ENCODE measurements at places on chromosomes 11 and 22. TPM values are rescaled to one million over a fixed set of nuclear protein-coding genes. Genes with fewer than 3 reads are reported as not detected.

Gene TUB
- total RNA-seq = 0.34 TPM

GRCh38 chr11:723120-723883, 17.3 kb downstream of the EPS8L2 start:
- DNase-seq = peak; percentile 57

DNA sequence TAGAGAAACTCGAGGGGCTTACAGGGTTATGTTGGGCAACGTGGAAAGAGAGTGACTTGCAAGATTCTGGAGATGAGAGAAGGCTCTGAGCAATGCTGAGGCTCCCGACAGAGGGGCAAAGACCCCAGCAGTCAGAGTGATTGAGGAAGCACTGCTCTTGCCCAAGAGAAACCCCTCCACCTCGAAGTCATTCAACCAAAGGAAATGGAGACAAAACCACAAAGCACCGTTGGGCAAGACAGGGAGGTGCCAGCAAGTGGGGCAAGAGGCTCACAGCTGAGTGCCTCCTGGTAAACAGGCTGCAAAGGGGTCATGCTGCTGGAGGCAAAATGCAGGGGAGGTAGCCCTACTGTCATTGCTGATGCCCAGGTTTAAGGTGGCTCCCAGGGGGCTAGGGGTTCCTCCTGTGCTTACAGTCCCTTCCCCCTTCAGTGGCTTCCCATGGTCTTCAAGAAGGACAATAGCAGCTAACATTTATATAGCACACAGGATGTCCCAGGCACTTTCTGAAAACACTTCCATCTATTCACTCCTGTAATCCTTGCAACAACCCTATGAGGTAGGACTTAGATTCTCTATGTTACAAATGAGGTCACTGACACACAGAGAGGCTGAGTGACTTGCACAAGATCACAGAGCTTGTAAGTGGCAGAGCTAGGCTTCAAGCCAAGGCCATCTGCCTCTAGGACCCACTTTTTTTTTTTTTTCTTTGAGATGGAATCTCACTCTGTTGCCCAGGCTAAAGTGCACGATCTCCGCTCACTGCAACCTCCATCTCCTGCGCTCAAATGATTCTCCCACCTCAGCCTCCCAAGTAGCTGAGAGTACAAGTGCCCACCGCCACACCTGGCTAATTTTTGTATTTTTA, 18.1 kb upstream of the MYH9 start:
- DNase-seq = no peak

GRCh38 chr11:104583857-104584256, 314.4 kb downstream of the CASP12 start:
- no peak for DNase-seq

GRCh38 chr11:47550288-47551047, 2.5 kb downstream of the CELF1 start:
- DNase-seq = no peak

DNA sequence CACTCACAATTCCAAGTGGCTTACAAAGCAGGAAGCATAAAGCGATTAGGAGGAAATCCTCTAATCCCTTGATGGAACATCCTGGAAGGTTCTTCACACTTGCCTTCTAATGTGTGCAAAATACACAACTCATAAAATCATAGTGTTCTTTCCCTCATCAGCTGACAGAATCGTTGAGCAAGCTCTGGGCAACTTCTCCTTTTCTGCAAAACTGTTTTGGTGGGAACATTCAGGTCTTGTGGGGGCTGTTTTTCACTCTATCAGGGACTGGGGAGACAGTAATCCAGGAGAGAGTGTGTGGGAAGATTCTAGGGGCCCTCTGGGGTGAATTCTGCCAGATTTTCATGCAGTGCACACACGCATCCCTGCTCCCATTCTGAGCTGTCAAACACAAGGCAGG, 53.2 kb downstream of the IRAG1 start:
- DNase-seq = no peak

Gene DDX17
- 256 TPM for total RNA-seq

DNA sequence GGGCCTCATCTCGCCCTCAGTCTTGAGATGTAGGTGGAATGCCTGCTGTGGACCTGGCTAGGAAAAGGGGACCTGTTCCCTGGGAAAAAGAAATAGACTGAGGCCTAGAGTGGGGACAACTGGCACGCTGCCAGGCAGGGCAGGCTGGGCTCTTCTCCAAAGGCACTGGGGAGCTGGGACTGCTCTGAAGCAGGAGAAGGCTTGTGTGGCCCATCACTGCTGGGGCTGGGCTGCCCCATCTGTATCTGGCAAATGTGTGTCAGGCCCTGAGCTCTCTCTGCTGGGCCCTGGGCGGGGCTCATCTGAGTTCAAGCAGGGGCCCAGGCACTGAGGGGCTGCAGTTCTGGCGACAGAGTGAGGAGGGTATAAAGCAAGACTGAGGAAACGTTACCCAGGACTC, 32.9 kb downstream of the ARVCF start:
- no peak for DNase-seq

Gene PTPRCAP
- total RNA-seq = 110 TPM

Gene DBX1
- total RNA-seq = not detected

GRCh38 chr11:119356349-119357031, 10.0 kb upstream of the MFRP start:
- DNase-seq = peak; percentile 74

- DNase-seq = peak; percentile 47
Measured at GRCh38 chr11:118226296-118226695, 1.5 kb upstream of the JAML start.

GRCh38 chr11:121152764-121153163, 51.7 kb downstream of the TECTA start:
- no peak for DNase-seq

- DNase-seq = peak; percentile 47
Measured at GRCh38 chr11:123653827-123654565, 428 bp downstream of the SCN3B start.

- no peak for DNase-seq
Measured at GRCh38 chr11:16778876-16779275, 40.4 kb downstream of the C11orf58 start.

DNA sequence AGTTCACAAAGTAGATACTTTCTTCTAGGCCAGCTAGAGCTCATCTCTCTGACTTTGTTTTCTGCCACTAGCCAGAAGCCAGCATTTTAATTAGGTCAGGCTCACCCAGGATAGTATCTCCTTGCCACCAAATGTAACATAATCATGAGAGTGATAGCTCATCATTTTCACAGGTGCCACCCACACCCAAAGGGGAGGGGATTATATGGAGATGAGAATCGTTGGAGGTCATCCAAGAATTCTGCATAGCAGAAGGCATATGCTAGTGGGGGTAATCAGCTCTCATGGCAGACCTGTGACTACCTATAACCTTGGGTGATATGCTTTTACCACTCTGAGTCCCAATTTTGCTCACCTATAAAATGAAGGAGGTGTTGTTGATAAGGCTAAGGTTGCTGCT, 523.0 kb downstream of the METTL15 start:
- DNase-seq = no peak

Gene WBP2NL
- total RNA-seq = 0.68 TPM

DNA sequence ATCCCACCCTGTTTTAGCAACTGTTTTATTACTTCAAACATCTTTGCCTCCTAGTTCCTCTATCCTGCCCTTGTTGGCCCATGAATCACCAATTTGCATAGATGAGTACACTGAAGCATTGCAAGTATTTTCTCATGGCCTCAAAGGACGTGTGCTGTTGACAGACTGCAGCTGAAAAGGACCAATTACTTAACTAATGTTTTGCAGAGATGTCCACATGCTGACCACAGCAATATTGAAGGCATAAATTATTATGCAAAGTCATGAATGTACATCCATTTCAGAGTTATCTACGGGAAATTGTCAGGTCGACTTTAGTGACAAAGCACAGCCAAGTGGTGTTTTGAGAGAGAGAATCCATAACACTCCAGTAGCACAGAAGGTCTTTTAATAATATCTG, 64.8 kb downstream of the CADM1 start:
- DNase-seq = no peak

DNA sequence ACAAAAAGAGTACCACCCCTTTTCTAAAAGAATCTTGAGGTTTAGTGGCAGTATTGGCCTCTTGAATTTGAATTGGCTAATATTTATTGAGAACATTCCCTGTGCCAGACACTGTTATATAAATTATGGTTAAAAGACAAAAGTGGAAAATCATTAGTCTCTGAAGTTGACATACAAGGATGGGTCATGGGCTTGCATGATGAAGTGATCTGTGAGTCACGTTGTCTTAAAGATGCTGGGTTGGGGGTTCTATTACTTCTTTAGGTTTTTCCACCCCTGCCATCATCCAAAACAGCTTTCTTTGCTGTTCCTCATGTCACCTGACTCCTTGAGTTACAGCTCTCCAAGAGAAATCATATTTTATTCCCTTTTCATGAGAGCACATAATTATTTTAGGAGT, 85.0 kb downstream of the CD44 start:
- DNase-seq = no peak

Gene CDC42BPG
- total RNA-seq = 0.46 TPM

DNA sequence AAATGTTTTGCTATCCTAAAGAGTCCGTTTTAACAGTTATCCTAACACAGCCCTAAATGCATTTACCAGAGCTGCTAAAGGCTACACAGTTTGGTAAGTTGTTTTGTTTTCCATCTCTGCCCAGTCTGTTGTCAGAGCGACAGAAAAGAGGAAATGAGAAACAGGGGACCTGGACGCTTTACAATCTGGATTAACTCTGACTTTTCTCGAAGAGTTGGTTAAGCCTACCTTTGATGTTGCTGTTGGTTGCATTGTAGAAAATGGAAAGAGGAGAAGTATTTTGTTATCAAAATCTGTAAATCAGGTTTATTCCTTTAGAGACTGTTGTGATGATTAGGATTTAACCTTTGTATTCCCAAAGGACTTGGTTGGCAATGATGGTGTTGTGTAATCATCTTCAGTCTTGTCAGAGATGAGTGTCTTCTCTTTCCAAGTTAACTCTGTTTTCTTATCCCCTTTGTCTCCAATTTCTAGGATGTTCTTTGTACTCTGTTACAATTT, 481 bp downstream of the ANGPTL5 start:
- DNase-seq = no peak

- peak; percentile 65 for DNase-seq
Measured at GRCh38 chr11:78420796-78421209, 3.2 kb upstream of the GAB2 start.

- DNase-seq = no peak
Measured at GRCh38 chr11:2868506-2869133, 17.0 kb downstream of the CDKN1C start.

GRCh38 chr22:29700900-29701154, 19.0 kb upstream of the CABP7 start:
- no peak for DNase-seq

DNA sequence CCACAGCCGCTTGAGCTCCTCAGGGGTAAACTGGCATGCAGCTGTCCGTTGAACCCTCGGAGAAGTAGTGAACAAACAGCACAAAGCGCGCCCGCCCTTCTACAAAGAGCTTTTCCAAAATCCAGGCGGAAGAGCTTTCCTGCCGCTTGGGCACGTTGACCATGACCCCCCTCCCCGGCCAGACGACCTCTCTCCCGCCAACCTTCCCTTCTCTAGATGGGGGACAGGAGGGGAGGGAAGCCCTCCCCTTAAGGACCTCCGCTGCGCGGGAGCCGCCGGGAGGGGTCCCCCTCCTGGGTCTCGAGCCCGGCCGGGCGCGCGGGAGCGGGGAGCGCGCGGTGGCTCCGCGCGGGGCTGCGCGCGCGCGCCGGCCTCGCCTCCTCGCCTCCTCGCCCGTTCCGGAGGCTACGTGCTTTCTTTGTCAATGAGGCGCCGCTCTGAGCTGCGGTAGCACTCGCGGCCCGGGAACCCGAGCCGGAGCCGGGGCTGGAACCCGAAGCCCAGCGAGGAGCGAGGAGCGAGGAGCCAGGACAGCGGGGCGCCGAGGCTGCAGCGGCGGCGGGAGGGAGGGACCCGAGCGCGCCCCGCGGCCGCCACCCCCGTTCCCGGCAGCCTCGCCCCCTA, 118.6 kb downstream of the HIPK3 start:
- DNase-seq = peak; percentile 6

- DNase-seq = no peak
Measured at GRCh38 chr11:78525720-78526119, 48.9 kb downstream of the NARS2 start.

GRCh38 chr11:82775736-82776346, 42.2 kb upstream of the FAM181B start:
- peak; percentile 19 for DNase-seq

DNA sequence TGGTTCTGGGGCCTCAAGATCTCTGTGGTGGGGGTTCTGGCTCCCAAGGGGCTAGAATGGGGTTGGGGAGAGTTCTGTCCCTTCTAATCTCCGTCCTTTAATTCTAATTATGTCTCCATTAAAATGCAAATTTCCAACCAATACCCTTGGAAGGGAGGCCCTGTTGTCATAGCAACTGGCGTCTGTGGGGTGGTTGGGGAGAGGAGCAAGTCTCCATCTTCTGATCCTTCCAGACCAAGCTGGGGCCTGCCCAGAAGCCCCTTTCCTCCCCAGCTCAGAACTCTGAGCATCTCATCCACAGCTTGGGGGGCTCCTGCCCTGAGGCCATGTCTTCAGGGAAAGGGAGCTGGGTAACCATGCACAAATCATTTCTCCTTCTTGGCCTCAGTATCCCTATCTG, 5.4 kb upstream of the RPS19BP1 start:
- DNase-seq = no peak

GRCh38 chr22:41862160-41862529, 29.2 kb downstream of the SREBF2 start:
- DNase-seq = peak; percentile 51

GRCh38 chr11:110251836-110252235, 44.6 kb downstream of the RDX start:
- DNase-seq = no peak

DNA sequence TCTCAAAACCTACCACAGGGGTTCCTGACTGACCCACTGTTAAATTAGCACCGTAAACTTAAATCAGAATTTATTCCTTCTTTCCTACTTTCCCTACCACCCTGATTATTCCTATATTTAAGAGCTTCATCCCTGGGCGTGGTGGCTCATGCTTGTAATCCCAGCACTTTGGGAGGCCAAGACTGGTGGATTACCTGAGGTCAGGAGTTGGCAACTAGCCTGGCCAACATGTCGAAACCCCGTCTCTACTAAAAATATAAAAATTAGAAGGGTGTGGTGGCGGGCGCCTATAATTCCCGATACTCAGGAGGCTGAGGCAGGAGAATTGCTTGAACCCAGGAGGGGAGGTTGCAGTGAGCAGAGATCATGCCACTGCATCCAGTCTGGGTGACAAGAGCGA, 20.3 kb downstream of the ALG9 start:
- DNase-seq = no peak

Gene SAAL1
- 52.2 TPM for total RNA-seq

DNA sequence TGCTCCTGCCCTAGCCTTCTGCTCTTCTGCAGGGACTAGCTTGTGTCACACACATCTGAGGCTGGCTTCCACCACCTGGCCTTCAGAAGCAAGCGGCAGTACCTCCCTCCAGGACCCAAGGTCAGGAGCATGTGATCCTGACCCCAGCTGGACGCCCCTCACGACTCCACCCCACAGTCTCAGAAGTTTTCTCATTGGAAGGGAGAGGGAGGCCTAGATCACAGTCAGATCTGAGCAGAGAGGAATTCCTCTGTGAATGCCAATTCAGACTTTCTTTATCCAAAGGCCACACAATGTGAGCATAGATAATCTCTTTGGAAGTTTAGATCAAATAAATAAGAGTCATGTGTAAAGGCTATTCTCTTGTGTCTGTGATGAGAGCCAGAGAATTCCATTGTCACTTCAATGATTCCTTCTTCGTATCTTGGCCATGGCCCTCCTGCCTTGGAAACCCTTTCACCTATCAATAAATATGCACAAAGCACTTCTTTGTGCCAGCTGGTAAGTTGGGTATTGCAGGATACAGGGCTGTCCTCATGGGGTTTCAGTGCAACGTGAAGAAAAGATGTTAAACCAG, 142.9 kb downstream of the SNX19 start:
- DNase-seq = no peak

GRCh38 chr11:27934830-27935145, 173.2 kb downstream of the KIF18A start:
- no peak for DNase-seq

All from activated naive CD8-positive, alpha-beta T cell treated with anti-CD3 and anti-CD28 coated beads for 36 hours (primary cell).